Stimulated activated CD4-positive, alpha-beta T cell treated with anti-CD3 and anti-CD28 coated beads, Interleukin-2, amount 100 ng/mL, for 4 hours (primary cell): ENCODE measurements at places on chromosomes 2 and 18.

DNA sequence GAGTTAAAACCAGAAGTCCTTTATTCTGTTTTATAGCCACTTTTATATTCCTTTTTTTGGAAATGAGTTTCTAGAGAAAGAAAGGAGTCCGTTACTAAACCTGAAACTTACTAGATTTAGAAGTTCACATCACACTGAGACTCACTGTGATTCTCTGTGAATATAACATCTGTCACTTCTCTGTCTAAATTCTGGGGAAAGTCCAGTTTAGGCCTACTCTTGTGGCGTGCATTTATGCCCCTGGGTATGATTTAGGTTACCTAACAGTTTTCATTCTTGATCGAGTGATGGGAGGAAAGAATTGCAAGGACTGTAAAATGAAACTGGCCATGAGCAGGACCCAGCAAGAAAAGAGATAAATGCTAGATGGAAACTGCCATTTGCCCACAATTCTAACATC, 449.6 kb downstream of the SPAG16 start:
- DNase-seq, result no peak

DNA sequence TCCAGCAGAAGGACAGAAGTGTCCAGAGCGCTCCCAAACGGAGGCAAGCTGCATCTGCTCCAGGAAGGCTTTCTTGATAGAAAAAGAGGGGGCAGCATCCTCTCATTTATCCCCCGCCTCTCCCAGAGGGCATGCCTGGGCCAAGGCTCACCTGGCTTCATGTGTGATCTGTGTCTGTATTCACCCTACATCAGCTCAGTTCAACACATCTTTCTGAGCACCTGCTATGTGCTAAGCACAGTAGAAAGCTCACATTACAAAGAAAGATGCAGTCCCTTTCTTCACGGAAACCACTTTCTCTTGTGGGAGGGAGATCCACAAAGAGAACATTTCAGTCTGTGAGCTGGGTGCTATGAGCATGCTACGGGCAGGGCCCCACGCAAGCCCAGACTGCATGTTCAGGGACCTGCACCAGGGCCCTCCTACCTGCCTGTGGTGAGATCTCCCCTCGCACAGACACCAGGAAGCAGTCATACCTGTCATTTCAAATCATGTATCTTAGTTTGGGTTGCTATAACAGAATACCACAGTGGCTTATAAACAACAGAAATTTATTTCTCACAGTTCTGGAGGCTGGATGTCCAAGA, 90.7 kb downstream of the PDCL3 start:
- DNase-seq, result no peak

DNA sequence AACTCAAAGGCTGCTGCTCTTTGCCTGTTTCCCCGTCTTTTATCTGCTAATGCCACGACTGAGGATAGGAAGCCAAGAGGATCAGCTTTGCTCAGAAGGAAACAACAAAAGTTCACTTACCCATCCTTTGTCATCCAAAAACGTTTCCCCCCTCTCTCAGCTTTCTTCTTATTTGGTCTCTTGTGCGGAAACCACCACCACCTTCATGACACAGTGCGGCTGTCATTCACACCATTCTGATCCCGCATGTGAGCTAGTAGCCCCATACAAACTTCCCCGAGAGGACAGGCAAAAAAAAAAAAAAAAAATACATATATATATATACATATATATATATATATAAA, 656 bp downstream of the LRRTM4 start:
- DNase-seq, result no peak

- peak; percentile 68 for DNase-seq
Measured at GRCh38 chr2:136116151-136116812, 1.7 kb downstream of the CXCR4 start.

DNA sequence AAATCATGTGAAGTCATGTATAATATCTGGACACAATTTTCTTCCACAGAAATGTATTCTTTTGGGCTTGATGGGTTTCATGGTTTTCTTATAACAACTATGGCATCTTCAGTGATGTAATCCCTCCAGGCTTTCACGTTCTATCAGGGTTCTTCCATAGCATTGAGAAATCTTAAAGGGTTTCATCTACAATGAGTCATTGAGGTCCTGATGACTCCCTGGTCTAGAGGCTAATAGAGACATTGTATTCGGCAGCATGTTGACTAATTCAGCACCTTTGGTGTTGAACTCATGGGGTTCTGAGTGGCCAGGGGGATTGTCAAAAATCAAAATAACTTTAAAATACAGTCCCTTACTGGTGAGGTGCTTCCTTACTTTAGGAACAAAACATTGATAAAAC, 614.0 kb upstream of the CRIM1 start:
- DNase-seq, result no peak

DNA sequence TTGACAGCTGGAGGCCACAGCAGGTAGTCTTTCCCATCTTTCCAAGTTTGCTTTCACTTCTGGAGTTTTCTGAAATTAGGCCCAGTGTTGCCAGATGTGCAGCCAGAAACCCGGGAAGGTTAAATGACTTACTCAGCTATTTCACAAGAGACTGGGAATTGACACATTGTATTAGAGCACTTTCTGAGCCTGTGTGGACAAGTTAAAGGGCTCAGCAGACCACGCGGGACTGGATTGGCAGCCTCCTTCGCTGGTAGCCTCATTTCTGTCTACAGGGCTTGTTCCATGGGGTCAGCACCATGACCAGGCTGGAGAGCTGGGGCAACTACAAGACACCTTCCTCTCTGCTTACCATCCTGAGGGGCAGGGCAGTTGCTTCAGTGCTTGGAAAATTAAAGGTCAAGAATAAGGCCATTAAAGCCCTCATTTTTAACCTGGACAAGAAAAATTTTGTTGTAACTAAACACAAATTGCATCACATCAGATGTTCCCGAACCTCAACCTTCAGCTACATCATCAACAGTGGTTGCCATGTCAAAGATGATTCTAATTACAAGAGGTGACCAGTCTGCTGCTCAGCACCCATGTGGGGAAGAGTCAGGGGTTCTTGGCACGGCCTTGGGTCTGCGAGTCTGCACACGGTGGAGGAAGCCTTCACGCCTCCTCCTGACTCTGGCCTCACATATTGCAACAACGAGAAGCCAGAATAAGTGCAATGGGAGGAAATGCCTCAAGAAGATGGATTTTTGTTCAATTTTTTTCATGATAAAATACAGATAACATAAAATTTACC, 279.5 kb upstream of the RAB6C start:
- no peak for DNase-seq

DNA sequence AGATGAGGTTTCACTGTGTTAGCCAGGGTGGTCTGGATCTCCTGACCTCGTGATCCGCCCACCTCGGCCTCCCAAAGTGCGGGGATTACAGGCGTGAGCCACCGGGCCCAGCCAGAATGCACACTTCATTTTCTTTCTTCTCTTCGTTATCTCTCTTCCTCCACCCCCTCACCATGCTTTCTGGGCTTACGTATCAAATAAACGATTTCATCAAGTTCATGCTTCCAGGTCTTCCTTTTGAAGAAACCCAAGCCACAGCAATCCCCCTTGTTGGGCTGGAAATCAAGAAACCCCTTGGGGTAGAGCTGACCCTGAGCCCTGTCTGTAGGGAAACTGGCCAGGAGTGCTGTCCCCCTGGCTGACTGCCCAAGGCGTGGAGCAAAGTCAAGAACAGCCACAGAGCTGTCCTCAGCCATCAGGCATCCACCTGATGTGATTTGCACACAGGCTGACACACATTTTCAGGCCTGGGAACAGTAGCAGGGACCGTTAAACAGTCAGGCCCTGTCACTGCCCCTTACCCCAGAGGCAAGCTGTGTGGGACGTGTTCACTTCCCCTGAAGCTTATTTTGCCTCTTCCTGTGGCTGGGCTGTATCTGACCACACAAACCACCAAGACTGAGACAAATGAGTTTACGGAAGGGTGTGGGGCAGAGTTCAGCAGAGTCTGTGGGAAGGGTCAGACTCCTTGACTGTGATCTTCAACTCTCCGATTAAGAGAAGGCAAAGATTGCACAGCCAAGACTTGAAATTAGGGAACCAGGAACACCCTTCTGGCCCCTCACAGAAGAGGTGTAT, 15.1 kb upstream of the NMUR1 start:
- DNase-seq, result no peak

DNA sequence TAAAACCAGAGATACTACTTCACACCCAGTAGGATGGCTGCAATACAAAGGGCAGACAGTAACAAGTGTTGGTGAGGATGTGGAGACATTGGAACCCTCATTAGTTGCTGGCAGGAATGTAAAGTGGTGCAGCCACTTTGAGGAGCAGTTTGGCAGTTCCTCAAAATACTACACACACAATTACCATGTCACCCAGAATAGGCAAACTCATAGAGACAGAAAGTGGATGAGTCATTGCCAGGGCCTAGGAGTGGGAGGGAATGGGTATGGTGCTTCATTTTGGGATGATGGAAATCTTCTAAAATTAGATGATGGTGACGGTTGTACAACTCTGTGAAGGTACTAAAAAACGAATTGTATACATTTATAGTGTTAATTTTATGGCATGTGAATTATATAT, 54.8 kb downstream of the ATP9B start:
- no peak for DNase-seq

DNA sequence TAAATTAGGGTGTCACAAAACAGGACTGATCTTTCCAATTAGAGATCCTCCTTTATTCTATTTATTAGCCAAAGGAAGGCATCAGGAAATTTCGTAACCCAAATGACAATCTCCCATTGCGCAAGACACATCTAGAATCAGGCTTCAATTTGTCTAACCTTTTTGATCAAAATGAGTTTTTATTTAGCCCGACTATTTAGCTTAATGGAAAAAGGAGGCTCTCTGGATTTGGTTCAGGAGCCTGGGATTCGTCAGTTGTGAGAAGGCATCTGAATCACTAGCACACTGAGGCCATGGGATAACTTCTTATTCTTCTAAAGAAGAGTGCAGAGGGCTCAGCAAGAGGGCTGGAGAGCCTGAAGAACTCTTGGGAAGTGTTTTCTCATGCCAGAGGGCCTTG, 332.1 kb upstream of the ETAA1 start:
- DNase-seq, result no peak

GRCh38 chr2:206084870-206085741, 868 bp downstream of the INO80D start:
- peak; percentile 11 for DNase-seq

GRCh38 chr2:132969371-132969985, 299.5 kb upstream of the LYPD1 start:
- no peak for DNase-seq

GRCh38 chr2:61100801-61101200, 35.1 kb downstream of the SANBR start:
- no peak for DNase-seq

- no peak for DNase-seq
Measured at GRCh38 chr2:98436734-98437133, 7.9 kb upstream of the INPP4A start.

DNA sequence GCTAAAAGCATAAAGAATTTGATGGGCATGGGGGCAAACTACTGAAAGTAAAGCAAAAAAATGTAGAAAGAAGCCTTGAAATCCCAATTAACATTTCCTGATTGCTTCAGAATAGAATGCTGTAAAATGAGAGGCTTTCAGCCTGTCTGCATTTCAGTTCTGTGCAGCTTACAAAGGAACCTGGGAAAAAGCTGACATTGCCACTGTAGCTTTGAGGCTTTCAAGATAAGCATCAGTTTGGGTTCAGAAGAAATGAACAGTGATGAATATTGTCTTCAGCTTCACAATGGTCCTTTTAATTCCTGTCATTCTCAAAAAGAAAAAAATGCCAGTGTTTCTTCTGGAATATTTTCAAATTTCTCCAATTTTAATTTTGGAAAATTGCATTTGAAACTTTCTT, 242.7 kb downstream of the LRRTM1 start:
- DNase-seq, result no peak

DNA sequence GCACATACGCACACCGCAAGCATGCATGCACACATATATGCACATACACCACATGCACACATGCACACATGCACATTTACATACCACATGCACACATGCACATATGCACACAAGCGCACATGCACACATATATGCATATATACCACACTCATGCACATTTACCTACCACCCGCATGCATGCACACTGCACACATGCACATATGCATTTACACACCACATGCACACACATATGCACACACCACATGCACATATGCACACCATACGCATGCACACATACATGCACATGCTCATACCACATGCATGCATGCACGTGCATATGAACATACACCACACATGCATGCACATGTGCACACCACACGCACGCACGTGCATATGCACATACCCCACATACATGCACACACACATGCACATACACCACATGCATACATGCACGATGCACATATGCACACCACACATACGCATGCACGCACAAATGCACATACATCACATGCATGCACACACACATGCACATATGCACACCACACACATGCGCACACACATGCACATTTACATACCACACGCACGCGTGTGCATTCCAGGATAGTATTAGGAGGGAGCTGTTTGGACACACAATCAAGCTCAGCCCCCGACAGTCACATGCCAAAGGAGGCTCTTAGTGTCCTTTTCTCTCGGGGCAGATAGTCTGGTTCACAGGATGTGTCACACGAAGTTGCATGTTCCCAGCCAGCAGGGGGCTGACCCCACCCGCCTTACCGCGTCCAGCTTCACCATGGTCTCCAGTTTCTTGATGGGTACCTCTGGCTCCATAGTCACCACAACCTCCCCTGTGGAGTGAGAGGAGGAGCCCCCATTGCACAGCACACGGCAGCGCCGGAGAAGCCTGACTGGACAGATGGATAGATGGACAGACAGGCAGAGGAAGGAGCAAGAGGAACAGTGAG, 5.9 kb downstream of the OTOF start:
- DNase-seq, result no peak

DNA sequence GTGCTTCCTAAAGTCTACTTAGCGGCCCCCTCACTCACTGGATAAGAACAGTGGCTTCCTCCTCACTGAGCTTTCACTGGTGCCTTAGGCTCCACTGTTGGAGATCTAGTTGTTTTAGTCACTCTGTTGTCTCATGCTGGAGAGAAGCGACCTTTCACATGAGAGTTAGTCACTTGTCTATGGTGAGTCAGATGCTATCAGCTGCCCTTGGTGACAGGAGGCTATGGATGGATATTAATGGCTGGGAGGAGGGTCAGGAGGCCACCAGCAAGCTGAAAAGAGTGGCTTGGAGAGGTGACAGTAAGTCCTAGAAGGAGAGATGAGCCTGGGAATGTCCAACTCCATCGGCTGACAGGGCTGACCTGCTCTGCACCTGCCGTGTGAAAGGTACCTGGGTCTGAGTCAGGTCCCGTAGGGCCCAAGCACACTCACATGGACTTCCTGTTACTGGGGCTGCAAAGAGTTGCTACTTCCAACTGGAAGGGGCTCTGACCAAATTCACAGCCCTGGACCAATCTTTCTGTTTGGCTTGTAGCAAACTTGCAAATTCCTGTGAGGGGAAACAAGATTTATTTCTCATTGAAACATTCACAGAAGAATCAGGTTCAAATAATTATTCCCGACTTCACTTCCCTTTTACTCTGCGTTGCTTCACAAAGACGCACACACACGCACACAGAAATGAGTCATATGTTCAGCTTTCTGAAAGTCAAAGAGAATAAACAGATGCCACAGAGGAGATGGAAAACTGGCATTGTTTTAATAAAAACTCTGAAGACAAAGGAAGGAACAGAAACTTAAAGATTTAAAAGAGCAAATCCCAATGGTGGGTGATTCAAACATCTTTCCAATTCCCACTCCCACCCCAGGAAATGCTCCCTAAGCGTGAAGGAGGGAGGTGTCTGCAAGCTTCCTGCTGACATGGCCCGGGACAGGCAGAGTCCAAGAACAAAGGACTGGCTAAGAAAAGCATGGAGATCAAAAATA, 203.5 kb upstream of the TWIST2 start:
- DNase-seq, result no peak

GRCh38 chr2:237692601-237693290, 65.4 kb downstream of the LRRFIP1 start:
- DNase-seq, result no peak
